ENCODE measurements at places on chromosomes 16 and 17.

- peak; percentile 32 for DNase-seq
Measured at GRCh38 chr16:53131363-53132071, 76.7 kb downstream of the CHD9 start.

GRCh38 chr17:57356153-57356718 lies 99.9 kb downstream of the MSI2 start:
- DNase-seq = no peak

- DNase-seq = no peak
Measured at GRCh38 chr17:31907342-31907962, 5.9 kb upstream of the UTP6 start.

DNA sequence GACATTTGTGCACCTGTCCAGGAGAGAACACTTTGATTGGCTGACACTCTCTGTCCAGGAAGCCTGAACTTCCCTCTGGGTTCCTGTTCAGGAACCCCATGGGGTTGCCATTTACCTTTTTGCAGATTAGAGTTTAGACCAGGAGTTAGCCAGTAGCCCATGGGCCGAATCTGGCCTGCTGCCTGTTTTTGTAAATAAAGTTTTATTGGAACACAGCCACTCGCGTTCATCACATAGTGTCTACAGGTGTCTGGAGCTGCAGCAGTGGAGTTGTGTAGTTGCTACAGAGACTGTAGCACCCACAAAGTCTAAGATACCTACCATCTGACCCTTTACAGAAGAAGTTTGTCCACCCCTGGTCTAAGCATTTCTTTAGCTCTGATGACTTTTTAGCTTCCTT lies 70.9 kb downstream of the ABCC1 start:
- no peak for DNase-seq

GRCh38 chr17:2749784-2750181 lies 331 bp upstream of the CCDC92B start:
- peak; percentile 54 for DNase-seq

- DNase-seq = no peak
Measured at GRCh38 chr17:8326511-8327302, 12.9 kb upstream of the ODF4 start.

DNA sequence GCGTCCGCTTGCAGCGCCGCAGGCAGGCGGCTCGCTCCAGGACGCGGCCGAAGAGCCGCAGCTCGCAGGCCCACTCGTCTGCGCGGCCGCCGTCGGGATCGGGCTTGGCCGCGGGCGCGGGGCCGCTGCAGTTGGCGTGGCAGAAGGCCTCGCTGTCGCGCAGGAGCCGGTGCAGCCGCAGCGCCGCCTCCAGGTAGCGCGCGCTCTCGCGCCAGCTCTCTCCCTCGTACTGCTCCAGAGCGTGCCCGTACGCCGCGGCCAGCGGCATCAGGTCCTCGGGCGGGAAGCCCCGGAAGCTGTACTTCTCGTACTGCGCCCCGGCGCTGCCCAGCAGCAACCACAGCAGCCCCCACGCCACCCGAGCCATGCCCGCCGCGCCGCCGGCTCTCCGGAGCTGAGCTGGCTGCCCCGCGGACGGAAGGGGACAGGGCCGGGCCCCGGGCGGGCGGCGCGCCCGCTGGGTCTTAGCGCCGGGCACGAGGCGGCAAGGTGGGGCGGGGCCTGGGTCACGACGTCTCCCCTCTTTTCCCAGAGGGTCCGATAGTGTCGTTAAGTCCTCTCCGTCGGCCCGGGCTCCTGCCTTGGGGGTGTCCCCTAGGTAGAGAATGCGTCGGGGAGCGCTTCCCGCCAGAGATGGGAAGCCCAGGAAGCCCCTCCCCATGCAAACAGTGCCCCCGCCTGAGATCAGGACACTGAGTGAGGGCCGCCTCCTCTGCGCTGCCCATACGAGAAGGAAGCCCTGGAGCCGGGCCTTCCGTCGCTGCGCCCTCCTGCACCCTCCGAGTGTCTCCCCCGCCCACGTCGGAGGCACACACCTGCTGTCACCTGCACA lies at the start of gene P3H4:
P3H4 (minus strand) TSS at position 401 of the 832 bp plus-strand sequence; CDS start at position 367, 34 bp downstream.
- DNase-seq = peak; percentile 25

DNA sequence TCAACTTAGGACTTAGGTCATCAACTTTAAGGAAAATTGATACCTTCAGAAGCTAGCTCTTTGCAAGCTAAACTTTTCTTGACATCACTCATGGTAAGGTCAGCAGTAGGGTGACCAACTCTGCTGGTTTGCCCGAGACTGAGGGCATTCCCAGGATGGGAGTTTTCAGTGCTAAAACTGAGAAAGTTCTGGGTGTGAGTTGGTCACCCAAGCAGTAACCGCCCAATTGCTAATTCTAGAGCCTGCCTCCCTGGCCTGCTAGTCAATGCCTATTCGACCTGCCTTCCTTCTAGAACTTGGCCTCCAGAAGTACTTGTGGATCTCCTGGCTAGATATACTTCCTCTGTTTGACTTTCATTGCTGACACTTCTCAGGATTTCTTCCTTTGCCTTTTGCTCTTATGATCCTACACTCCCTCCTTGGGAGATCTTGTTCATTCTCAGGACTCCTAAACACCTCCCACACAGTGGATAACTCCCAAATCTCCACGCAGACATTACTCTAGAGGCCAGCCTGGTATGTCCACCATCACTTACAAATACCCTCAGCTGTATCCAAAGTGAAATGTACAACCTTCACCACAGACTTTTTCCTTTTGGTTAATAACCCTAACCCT lies 10.5 kb upstream of the MYO18A start:
- DNase-seq = no peak

DNA sequence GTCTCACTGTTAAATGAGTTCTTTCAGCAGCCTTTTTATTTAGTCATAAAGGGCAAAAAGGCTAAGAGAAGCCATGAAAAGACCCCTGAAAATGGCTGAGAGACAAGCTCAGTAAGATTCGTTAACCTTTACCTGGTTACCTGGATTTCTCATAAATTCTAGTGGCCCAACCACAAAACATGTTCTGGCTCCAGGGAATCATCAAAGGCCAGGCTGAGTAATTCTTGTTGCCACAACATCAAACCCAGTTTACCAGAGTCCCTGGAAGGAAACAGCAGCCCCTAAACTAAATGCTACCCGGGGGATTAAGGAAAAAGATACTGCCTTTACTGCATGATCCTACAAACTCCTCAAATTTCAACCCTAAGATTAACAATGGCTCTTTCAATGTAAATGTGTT lies 15.8 kb downstream of the CYTH1 start:
- DNase-seq = no peak

DNA sequence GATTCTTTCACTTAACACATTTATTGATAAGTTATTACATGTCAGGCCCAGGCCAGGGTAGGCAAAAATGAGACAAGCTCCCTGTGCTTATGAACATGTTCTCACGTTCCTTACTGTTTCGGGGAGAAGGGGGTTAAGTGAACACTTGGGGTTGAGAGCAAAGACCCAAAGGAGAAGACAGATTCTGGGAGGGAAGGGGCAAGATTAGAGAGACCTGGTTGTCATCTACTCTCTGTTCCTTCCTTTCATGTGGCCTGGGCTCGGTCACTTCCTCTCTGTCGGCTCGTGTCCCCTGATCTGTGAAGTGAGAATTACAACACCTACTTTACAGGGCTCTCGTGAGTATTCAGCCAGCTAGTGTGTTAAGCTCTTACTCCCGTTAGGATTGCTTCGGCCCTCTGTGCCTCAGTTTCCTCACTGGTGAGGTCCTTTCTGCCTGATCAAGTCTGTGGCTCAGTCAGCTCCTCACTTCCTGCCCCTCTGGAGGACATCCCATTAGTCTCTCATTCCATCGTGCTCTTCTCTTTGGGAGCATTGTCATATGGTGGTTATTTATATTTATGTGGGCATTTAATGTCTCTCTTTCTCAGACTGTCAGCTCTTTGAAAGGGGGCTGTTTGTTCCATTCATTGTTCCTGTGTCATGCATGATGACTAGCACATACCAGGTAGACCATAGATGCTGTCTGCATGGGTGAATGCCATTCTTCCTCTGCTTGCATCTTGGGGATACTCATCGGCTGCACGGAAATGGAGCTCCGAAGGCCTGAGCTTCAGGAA lies 38.9 kb downstream of the PLCG2 start:
- DNase-seq = no peak

GRCh38 chr17:51803161-51803560 lies 355.4 kb downstream of the CA10 start:
- DNase-seq = no peak

DNA sequence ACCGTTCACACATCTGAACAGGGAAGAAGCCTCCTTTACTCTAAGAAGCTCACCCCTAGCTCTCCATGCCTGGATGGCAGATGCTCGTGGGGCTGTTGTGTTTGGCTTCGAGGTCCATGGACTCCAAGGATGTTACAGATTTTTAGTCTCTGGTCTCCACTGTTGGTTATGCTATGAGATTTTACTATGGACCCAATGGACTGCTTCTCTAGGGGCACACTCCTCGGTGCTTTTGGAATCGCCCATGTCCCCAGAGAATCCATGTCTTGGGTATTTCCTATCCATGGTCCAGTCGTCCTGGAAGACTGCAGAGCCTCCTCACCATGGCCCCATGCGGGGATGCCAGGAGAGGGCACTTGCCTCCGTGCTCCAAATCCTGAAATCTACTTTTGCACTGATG lies 83.4 kb downstream of the KCNJ12 start:
- no peak for DNase-seq

GRCh38 chr16:66440970-66441369 lies 13.9 kb downstream of the BEAN1 start:
- DNase-seq = no peak

DNA sequence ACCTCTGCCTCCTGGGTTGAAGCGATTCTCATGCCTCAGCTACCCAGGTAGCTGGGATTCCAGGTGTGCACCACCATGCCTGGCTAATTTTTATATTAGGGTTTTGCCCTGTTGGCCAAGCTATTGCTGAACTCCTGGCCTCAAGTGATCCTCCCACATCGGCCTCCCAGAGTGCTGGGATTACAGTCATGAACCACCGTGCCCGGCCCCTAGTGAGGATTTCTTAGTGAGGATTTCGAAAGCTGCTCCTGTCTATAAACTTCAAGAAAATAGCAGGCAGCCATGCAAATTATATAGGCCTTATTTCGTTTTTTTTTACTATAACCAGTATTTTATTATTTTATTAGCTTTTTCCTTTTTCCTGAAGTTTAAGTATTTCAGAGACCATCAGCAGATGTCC lies 41.6 kb downstream of the EPN2 start:
- DNase-seq = no peak

- no peak for DNase-seq
Measured at GRCh38 chr16:9060225-9060624, 31.2 kb upstream of the HAPSTR1 start.

All from stimulated activated CD8-positive, alpha-beta memory T cell treated with anti-CD3 and anti-CD28 coated beads, Interleukin-15, amount 100 ng/mL, for 4 hours (primary cell).